ENCODE measurements at places on chromosomes 4 and X.

GRCh38 chrX:42602566-42602965 is 175.4 kb downstream of the PPP1R2C start:
- DNase-seq: no peak

GRCh38 chr4:2135083-2135482 is 76.0 kb downstream of the NAT8L start:
- DNase-seq: no peak

DNA sequence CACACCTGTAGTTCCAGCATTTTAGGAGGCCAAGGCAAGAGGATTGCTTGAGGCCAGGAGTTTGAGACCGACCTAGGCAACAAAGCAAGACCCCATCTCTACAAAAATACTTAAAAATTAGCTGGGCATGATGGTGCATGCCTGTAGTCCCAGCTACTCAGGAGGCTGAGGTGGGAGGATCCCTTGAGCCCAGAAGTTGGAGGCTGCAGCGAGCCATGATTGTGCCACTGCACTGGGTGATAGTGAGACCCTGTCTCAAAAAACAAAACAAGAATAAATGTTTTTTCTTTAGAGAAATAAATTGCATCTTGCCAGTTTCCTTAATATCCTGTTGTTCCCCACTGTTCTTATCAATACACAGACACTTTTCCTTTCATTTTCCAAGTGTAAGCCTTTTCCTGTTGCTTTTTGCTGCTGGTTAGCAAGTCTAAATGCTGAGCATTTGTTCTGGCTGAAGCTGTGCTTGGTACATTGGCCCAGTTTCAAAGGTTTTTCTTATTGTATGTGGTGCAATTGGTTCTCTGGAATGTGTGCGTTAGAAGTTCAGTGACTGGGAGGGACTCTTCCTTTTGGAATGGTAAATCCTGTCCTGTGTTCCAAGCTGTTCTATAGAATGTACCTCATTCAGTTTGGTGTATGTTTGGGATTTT is 98.2 kb downstream of the AFF1 start:
- no peak for DNase-seq

GRCh38 chr4:10787365-10787764 is 102.8 kb upstream of the CLNK start:
- no peak for DNase-seq

- DNase-seq: peak; percentile 21
These were observed 58.6 kb upstream of the PAGE1 start for GRCh38 chrX:49754233-49754857.

GRCh38 chr4:94472056-94472826 is 20.5 kb downstream of the PDLIM5 start:
- DNase-seq: no peak

- no peak for DNase-seq
These were observed 78.4 kb downstream of the CCNG2 start for GRCh38 chr4:77235289-77235854.

GRCh38 chrX:103613362-103613890 is 5.7 kb downstream of the TCEAL3 start:
- DNase-seq: no peak

- DNase-seq: no peak
These were observed 65.8 kb downstream of the FTHL17 start for GRCh38 chrX:31006027-31006426.

GRCh38 chr4:83771113-83771705 is 235.3 kb downstream of the GPAT3 start:
- no peak for DNase-seq

DNA sequence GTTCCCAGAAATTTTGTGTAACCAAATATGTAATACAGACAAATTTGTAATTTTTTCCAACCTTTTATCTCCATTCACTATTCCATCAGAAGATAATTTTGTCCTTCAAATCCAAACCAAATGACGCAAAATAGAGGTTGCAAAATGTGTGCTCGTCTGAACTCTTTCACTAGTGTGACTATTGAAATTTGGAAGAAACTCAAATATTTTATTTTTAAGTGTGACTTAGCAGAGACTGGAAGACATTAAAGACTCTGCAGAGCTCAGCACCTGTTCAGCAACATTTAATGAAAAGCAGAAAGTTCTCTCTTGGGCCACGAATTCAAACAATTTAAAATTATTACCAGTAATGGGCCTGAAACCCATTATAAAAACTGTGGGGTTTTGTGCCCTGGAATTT is 30.0 kb upstream of the APELA start:
- no peak for DNase-seq

GRCh38 chr4:128349921-128350320 is 62.3 kb upstream of the PGRMC2 start:
- no peak for DNase-seq

DNA sequence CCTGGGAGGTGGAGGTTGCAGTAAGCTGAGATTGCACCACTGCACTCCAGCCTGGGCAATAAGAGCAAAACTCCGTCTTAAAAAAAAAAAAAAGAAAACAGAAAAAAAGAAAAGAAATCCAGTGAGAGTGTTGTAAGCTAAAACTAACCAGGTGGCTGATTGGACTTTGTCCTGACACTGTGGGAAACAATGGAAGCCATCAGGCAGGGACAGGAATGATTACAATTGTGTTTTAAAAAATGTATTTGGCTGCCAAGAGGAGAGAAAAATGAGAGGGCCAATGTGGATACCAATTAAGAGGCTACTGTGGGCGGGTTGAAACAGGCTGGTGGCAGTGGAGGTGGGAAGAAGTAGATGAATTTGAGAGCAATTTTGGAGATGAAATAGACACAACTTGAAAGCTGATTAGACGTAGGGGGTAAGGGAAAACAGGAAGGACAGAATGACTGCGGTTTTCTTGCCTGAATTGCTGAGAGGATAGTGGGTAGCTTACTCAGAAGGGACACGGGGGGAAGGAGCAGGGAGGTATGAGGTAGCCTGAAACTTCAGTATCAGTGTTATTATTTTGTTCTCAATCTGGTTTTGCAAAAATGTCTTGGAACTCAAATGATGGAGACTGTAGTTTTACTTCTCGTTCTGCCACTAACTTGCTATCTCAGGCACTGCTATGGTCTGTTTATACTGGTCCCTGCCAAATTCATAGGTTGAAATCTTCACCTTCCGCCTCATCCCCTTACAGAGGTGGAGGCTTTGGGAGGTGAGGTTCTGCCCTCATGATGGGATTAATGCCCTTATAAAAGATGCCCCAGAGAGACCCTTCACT is 45.6 kb upstream of the CHRNA9 start:
- no peak for DNase-seq

- no peak for DNase-seq
These were observed 428.4 kb downstream of the AFF2 start for GRCh38 chrX:148928811-148929210.

Measured in activated CD4-positive, alpha-beta T cell treated with anti-CD3 and anti-CD28 coated beads for 4 hours (primary cell).